Liver (tissue), 10 donors: ENCODE measurements at places on chromosomes 4 and X. TPM values are rescaled to one million over a fixed set of nuclear protein-coding genes. Genes with fewer than 3 reads are reported as not detected.

- no peak for DNase-seq
Measured at GRCh38 chr4:180304321-180304720, 1938.9 kb upstream of the TENM3 start.

DNA sequence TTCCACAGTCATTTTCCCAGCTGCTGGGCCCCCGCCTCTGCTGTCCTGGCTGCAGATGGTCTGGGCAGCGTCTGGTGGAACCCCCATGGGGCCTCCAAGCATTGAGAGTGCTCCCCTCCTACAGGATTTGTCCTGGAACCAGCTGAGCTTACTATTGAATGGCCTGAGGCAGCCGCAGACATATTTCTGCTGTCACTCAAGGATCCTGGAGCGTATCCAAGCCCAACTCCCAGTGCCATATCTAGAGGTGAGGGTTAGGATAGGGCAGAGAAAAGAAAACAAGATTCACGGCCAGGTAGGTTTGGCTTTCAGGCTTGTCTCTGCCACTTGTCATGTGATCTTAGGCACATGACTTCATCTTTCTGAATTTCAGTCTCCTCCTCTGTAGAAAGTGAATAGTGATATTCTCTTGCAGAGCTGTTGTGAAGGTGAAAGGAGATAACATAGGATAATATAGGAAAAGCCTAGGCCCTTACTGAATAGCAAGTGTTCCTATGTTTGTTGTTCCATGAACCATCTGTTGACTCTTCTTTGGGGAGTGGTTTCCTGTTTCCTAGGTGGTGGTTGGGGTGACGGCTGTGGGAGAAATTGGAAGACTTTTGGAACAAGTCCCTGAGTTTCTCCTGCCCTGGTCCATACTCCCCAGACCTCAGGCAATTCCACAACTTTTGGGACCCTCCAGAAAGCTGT is 52.3 kb downstream of the SEPSECS start:
- DNase-seq, result no peak

GRCh38 chr4:66482186-66482585 is 811.9 kb upstream of the EPHA5 start:
- DNase-seq, result no peak

DNA sequence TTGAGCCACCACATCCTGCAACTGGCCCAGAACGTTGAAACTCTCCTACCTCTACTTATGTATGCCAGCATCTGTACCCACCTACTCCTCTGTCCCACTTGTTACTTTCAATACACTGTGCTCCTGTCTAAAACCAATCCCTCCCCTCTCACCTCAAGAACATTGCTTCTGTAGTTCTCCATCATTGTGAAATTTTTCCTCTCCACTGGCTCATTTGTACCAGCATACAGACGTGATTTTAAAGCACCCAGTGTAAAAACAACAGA is 25.5 kb upstream of the USO1 start:
- no peak for DNase-seq

GRCh38 chr4:149986917-149987316 is 91.3 kb upstream of the DCLK2 start:
- DNase-seq, result no peak

The IDUA gene
- polyA plus RNA-seq, result 3.0 TPM

The FUNDC2 gene
- polyA plus RNA-seq, result 79.8 TPM

DNA sequence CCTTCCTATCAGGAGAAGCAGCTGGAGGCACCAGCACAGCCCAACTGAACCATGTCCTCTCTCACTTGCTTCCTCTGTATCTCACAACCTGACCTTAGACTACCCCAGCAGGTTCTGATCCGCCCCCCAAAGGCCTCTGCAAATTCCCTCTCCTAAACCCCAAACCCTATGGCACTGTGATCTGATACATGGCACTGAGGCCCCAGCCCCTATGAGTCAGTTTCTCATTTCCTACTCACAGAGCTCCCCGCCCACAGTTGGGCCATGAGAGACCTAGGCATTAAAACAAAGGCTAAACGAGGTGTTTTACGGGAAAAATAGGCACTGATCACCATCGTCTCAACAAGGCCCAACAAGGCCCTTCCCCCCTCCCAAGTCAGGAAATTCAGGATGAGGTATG is 19.1 kb downstream of the SASH3 start:
- DNase-seq, result no peak

The GLOD5 gene
- 2.1 TPM for polyA plus RNA-seq

- DNase-seq, result no peak
Measured at GRCh38 chr4:4388311-4388790, 1.4 kb downstream of the NSG1 start.

DNA sequence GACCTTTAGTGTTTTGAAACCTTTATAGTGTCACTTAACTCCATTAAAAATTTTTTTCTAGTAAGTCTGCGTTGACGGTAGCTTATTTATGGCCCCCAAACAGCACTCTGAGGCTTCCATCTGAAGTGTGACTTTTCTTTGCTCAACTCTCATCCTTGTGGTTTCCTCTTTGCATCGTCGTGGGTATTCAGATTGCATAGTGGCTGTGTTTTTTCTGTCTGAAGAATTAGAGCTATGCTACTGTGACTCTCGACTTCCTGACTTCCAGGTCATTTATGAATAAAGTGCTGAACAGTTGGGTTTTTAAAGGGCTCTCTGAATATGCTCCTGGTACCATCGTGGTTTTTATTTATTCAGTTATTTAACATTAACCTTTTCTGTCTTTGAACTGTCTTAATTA is 44.9 kb downstream of the JADE1 start:
- DNase-seq, result no peak

The BLOC1S4 gene
- 5.0 TPM for polyA plus RNA-seq

GRCh38 chr4:113146876-113147358 is 97.5 kb downstream of the ANK2 start:
- DNase-seq, result peak; percentile 34

The MAGEA9B gene
- polyA plus RNA-seq, result not detected

DNA sequence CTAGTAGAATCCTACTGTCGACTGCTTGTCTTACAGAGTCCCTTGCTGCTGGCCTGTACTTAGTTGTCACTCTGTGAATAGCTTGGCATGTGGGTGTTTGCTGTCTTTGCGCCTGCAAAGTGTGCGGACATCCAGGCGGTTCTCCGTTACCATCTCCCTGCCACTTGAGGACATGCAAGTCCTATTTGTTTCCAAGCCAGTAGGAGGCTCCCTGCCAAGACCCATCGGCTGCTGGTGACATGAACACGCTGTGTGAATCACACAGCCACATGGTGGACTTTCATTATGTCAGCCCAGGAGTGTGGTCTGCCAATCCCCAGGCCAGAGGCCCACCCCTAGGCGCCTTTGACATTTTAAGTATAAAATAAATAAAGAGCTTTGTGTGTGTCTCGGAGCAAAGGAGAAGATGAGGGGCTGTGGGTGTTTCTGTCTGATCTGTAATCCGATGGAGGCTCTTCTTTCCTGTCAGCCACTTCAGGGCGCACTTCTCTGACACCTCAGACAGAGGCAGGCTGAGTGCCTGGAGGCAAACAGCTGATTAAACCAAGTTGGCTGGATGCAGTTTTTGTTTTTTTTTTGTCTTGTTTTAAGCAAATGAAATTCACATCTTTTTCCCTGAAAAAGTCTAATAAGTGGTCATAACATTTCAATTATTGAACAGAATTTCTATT is 51.5 kb downstream of the ALPK1 start:
- no peak for DNase-seq

DNA sequence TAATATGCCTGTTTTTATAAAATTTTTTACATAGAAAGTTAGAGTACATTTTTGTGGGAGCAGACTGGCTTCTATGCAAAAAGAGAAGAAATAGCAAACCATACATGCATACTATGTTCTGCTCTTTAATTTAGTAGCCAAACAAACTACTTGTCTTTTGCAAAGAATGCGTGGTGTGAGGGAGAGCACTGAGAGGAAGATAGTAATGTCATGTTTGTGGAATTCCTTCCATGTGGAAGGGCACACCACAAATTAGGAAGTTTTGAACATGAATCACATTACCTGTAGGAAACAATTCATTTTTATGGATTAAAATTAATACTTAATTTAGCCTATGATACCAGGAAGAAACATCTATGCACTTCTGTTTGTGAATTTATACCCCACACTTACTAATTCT is 1529.1 kb upstream of the ADGRL3 start:
- DNase-seq, result no peak

GRCh38 chr4:172168888-172169287 is 355.7 kb downstream of the GALNTL6 start:
- no peak for DNase-seq
